Upper lobe of right lung (tissue), 1 donor: ENCODE measurements at places on chromosomes 2 and 18. TPM values are rescaled to one million over a fixed set of nuclear protein-coding genes. Genes with fewer than 3 reads are reported as not detected.

The CNTNAP5 gene
- not detected for total RNA-seq

GRCh38 chr2:151845884-151846283 is 17.7 kb upstream of the ARL5A start:
- H3K4me1 ChIP-seq = no peaks in the 10 kb centered on the region
- H3K4me3 ChIP-seq = no peak overlapping the region

GRCh38 chr2:28318023-28318422 is 74.6 kb upstream of the FOSL2 start:
- no peak overlapping the region for H3K27ac ChIP-seq
- DNase-seq = no peak
- no peak overlapping the region for H3K4me3 ChIP-seq
- no peaks in the 10 kb centered on the region for H3K27me3 ChIP-seq

DNA sequence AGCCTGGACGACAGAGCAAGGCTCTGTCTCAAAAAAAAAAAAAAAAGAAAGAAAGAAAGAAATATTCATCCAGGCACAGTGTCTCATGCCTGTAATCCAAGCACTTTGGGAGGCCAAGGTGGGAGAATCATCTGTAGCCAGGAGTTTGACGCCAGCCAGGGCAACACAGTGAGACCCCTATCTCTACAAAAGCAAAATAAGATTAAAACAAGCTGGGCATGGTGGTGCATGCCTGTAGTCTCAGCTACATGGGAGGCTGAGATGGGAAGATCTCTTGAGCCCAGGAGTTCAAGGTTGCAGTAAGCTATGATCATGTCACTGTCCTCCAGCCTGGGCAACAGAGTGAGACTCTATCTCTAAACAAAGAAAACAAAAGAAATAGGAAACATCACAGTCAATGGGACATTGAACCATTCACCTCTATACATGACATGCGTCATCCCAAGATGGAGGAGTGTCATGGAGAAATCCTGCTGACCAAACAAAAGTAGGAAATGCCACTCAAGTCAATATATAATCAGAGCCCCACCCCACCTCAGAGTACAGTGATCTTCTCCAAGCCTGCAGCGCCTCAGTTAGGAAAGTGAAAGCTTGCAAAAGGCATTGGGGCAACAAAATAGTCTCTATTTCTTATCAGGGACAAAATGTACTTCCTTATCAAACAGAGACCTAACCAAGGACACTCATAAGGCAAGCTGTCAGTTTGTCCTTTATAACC is 9.8 kb downstream of the FEV start:
- no peaks in the 10 kb centered on the region for H3K36me3 ChIP-seq
- no peak for DNase-seq
- no peak overlapping the region for H3K4me3 ChIP-seq
- H3K27ac ChIP-seq = no peak overlapping the region

GRCh38 chr2:240638512-240639160 is 13.4 kb downstream of the GPR35 start:
- H3K27ac ChIP-seq = no peak overlapping the region
- H3K4me3 ChIP-seq = no peak overlapping the region
- no peaks in the 10 kb centered on the region for H3K4me1 ChIP-seq
- H3K27me3 ChIP-seq = peaks cover 7% of the 10 kb centered on the region
- DNase-seq = no peak
